Stimulated activated CD8-positive, alpha-beta memory T cell treated with anti-CD3 and anti-CD28 coated beads, Interleukin-2, amount 100 ng/mL, for 1 hour (primary cell): ENCODE measurements at places on chromosomes 6 and 20.

- DNase-seq = no peak
Measured at GRCh38 chr6:40960742-40961430, 78.1 kb downstream of the UNC5CL start.

GRCh38 chr20:62364911-62365736 is 2.0 kb downstream of the LAMA5 start:
- DNase-seq = no peak

GRCh38 chr6:10838794-10839333 is 525 bp upstream of the MAK start:
- DNase-seq = no peak

DNA sequence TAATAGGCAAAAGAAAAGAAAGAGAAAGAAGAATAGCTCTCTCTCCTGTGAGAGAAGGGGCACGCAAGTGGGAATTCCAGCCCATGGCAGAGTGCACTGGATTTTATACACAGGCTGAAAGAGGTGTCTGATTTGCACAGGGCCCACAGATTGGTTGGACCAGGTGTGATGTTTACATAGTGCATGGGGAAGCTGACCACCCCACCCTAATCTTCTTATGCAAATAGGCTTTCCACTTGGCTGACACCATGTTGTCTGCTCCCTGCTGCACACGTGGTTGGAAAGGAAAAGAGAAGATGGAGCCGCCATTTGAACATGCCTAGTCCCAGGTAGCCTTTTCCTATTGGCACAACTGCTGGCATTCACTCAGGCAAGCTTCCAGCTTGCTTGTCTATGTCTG is 20.2 kb downstream of the MICA start:
- no peak for DNase-seq

- no peak for DNase-seq
Measured at GRCh38 chr20:58691773-58692578, 624 bp upstream of the NPEPL1 start.

GRCh38 chr6:9985481-9985880 is 429.4 kb downstream of the TFAP2A start:
- no peak for DNase-seq

- DNase-seq = no peak
Measured at GRCh38 chr6:154479351-154479769, 31.1 kb downstream of the CNKSR3 start.

DNA sequence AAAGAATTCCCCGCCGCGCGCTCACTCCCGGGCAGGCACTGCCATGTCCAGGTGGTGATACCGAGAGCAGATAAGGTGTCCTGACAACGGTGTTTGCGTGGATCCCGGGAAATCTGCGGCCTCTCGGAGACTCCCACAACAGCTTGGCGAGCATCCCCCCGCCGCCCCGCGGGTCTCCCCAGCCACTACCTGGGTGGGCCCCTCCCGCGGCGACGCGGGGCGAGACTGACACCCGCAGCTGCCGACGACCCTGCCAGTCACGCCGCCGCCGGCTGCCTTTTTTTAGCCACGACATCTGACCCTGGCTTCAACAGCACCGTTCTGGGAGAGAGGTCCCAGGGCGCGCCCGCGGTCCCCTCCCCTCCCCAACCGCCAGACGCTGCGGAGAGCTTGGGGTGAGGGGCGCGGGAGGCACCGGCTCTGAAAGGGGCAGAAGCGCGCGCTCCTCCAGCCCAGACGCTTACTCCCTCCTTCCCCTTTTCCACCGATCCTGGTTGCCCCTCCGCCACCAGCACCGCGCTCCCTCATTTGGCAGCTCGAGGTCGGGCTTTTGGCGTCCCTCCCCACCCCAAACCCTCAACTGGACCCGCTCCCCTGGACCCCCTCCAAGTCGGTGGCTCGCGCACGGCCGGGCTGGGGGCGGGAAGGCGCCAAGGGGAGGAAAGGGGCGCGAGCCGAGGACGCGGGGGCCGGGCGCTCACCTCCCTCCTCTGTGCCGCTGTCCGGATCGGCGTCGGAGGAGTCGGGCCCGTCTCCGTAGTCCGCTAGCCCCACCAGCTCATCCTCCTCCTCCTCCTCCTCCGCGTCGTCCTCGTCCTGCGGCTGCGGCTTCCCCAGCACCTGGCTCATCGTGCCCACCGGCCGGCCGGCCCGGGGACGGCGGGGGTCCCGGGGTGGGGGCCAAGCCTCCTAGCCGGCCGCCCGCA is 665 bp downstream of the RRAGD start:
- DNase-seq = no peak

GRCh38 chr6:2733324-2733723 is 17.4 kb downstream of the MYLK4 start:
- no peak for DNase-seq

DNA sequence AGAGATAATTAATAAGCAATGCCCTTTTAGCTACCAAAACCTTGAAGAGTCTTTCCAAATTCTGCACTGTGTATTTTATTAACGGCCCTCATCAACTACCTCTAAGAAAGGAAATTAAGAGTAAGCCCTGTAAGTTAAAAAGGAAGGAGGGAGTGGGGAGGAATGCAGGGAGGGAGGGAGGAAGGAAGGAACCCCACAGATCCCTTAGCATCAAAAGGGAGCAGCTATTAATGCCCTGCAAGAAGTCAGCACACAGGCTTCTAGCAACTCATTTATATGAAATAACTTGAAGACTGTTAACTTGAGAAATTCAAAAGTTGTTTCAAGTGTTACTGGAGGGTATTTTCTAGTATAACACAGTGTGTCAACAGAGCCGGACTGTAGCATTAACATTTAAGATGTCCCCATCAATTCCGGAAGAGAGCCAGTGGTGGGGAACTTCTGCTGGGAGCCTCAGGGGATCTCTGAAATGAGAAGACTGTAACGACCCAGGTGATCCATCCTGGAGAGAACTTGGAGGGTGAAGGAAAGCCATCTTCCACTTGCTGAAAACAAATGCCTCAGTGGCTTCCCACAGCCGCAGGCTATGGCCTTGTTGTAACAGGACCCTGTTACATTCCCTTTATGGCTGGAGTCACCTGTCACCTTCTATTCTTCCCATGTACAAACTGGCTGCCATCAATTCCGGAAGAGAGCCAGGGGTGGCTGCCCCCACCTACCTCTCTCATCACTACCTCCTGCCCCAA is 33.2 kb downstream of the SLC22A23 start:
- DNase-seq = no peak

GRCh38 chr20:62768551-62769287 is 27.6 kb upstream of the MRGBP start:
- DNase-seq = no peak

GRCh38 chr6:159105716-159106115 is 60.9 kb upstream of the TAGAP start:
- DNase-seq = no peak

DNA sequence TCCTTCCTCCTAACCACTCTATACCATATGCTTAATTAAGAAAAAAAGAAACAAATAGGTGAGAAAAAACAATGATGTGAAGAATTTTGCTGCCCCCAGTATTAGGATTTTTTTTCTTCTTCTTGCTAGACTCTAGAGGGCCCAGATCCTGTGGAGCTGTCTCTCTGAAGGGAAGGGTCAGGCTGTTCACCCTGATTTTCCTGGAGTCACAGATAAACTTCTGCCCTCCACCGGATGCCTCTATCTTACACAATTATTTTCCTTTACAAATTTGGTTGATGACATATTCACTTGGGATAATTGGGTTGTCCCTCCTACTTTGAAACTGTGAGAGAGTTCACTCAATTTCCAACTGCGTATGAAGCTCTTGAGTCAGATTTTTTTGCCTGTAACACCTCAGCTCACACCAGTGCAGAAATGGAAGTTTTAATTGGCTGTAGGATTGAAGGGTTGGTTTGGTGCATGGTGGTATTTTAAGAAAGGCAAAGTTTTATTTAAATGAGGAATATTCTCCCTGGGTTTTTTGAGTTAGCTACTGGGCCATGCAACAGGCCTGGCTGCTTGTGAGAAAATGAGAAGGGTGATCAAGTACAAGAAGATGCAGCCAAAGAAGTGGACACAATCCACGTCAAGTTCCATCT is 73.7 kb upstream of the ESR1 start:
- no peak for DNase-seq

- DNase-seq = no peak
Measured at GRCh38 chr20:11031300-11031699, 357.5 kb upstream of the JAG1 start.

DNA sequence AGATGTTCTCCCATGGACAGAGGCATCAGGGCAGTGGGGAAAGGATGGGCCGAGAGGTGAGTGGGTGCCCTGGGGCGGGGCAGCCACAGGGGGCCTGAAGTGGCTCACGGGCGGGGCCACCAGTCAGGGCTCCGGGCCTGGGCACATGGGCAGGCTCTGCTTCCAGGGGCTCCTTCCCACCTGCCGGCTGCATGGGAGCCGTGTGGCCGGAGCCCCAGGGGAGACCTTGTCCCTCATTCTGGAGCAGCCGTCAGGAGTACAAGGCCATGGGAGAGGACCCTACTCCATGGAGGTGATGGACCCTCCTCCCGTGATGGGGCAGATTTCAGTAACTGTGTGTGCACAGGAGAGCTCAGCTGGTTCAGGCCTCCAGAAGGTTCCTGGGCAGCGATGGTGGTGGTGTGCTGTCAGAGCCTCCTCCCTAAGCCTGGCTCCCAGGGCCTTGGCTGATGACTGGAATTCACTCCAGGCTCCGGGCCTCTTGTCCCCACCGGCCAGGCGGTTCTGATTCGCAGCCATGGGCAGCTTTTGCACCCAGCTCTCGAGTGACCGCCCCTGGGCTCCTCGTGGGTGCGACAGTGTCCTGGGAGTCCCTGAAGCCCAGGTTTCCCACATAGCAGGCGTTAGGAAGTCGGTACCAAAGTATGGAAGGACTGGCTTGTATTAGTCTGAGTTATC is 6.2 kb downstream of the SLCO4A1 start:
- DNase-seq = no peak
